Activated CD4-positive, alpha-beta T cell treated with anti-CD3 and anti-CD28 coated beads, Interleukin-2, amount 10 ng/mL, durations not matched to agents 7 days and 5 days (primary cell): ENCODE measurements at places on chromosomes 12 and 14.

GRCh38 chr12:120237360-120238171, 28.0 kb downstream of the PXN start:
- DNase-seq, result no peak
- no peak overlapping the region for H3K4me3 ChIP-seq
- peak overlapping the region; percentile 19 for H3K27ac ChIP-seq
- H3K4me1 ChIP-seq, result peaks cover 83% of the 10 kb centered on the region
- H3K36me3 ChIP-seq, result peaks cover 28% of the 10 kb centered on the region
- no peaks in the 10 kb centered on the region for H3K27me3 ChIP-seq

- peaks cover 27% of the 10 kb centered on the region for H3K36me3 ChIP-seq
- peak overlapping the region; percentile 91 for H3K4me3 ChIP-seq
- DNase-seq, result no peak
Observed at GRCh38 chr12:122894193-122895121, 1.5 kb downstream of the VPS37B start.

DNA sequence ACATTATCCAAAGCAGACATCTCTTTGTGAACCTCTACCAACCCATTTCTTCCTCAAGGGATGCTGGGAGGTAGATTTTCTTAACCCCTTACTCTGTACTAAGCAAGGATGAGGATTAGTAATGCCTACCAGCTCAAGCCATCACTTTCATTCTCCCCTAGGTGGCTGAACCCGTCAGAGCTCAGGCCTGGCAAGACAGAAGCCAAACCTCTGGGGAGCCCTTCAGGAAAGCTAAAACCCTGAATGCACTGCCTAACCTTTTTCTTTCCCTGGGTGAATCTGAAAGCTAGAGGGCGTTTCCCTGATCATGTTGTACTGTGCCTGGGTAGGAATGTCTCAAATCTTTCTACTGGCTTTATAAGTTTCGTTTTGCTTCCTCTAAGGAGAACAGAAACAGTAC, 617.3 kb downstream of the RPL10L start:
- no peak overlapping the region for H3K4me3 ChIP-seq
- H3K36me3 ChIP-seq, result no peaks in the 10 kb centered on the region
- no peak overlapping the region for H3K27ac ChIP-seq
- H3K4me1 ChIP-seq, result no peaks in the 10 kb centered on the region
- DNase-seq, result no peak

DNA sequence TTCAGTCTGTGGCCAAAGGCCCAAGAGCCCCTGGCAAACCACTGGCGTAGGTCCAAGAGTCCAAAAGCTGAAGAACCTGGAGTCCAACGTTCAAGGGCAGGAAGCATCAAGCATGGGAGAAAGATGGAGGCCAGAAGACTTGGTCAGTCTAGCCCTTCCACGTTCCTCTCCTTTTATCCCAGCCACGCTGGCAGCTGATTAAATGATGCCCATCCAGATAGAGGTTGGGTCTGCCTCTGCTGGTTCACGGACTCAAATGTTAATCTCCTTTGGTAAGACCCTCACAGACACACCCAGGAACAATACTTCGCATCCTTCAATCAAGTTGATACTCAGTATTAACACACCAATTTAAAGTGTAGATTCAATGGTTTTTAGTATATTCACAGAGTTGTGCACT, 21.1 kb upstream of the OS9 start:
- no peak overlapping the region for H3K4me3 ChIP-seq
- H3K27ac ChIP-seq, result no peak overlapping the region
- peaks cover 4% of the 10 kb centered on the region for H3K27me3 ChIP-seq
- no peaks in the 10 kb centered on the region for H3K4me1 ChIP-seq
- H3K36me3 ChIP-seq, result no peaks in the 10 kb centered on the region

GRCh38 chr12:4164188-4164558, 109.4 kb upstream of the CCND2 start:
- peak overlapping the region; percentile 94 for H3K27ac ChIP-seq
- peak overlapping the region; percentile 75 for H3K4me3 ChIP-seq
- H3K36me3 ChIP-seq, result peaks cover 5% of the 10 kb centered on the region
- no peaks in the 10 kb centered on the region for H3K27me3 ChIP-seq

DNA sequence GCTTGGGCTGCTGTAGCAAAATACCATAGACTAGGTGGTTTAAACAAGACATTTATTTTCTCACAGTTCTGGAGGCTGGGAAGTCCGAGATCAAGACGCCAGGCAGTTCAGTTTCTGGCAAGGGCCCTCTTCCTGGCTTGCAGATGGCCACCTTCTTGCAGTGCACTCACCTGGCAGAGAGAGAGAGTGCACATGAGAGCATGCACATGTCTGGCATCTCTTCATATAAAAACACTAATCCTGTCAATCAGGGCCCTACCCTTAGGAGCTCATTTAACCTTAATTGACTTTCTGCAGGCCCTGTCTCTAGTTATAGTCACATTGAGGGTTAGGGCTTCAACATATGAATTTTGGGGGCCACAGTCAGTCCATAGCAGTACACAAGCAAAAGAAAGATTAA, 12.4 kb upstream of the EVL start:
- peaks cover 50% of the 10 kb centered on the region for H3K4me1 ChIP-seq
- H3K27ac ChIP-seq, result no peak overlapping the region
- no peak overlapping the region for H3K4me3 ChIP-seq
- H3K27me3 ChIP-seq, result no peaks in the 10 kb centered on the region
- peaks cover 9% of the 10 kb centered on the region for H3K36me3 ChIP-seq
- no peak for DNase-seq

DNA sequence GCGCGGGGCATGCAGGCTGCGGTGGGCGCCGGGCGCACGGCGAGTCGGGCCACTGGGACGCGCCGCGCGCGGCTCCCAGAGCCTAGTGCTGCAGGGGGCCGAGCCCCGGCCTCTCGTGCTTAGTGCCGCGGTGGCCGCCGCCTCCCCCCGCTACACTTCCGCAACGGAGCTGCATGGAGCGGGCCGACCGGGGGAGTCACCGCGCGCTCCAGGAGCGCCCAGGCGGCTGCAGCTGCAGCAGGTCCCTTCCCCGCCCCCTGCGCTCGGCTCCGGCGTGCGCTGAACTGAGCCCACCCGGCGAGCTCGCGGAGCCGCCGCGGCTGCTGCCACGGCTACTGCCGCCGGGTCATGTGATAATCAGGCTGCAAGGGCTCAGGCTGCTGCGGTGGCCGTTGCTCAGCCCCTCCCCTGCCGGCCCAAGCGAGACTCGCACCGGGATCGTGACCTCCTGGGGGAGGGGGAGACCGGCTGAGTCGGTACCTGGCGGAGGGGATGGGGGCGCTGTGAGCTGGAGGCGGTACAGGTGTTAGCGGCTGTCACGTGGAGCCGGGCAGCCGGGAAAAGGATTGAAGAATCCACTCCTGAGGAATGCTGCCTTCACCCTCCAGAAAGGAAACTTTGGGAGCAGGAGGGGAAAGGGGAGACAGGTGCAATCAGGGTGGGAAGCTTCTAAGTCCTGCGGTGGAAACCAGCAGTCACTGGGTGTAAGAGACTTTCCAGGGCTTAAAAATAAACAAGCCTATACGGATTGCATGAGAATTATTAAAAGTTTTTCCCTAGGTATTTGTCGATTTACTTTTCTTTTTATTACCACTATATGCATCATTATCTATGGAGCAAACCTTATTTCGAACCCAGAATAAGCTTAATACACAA, at the start of gene PPM1H:
PPM1H (minus strand) TSS at position 352 of the 876 bp plus-strand sequence. CDS start 414 bp downstream, outside the sequence.
- no peak within 1 kb of the TSS for H3K27ac ChIP-seq
- peaks cover 47% of the 10 kb centered on the region for H3K27me3 ChIP-seq
- peaks cover 7% of the 10 kb centered on the region for H3K4me1 ChIP-seq

DNA sequence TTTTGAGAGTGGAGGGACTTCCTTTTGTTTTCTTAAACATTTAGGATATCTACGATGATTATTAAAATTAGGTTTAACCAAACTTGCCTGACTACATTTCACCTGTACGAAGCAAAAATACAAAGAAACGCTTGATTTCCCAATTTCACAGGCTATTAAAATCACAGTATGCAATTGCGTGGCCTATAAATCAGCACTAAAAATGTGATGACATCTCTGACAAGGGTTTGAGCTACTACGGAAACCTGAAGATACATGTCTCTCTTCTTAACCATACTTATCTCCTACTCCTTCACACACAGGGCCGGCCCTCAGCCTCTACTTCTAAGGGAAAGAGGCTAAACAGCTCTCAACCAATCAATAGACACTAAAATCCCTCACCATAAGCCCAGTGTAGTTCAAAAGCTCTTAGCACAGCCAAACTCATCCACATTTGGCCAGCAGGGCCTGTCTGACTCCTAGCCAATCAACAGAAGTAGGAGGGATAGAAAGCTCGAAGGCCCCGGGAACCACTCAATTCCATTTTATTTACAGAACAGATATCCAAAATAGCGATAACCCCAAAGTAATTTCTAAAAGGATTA, 137.3 kb downstream of the FOXN3 start:
- H3K36me3 ChIP-seq, result peaks cover 55% of the 10 kb centered on the region
- no peak for DNase-seq
- no peak overlapping the region for H3K27ac ChIP-seq
- no peaks in the 10 kb centered on the region for H3K27me3 ChIP-seq
- peaks cover 57% of the 10 kb centered on the region for H3K4me1 ChIP-seq
- H3K4me3 ChIP-seq, result no peak overlapping the region

GRCh38 chr14:76169776-76170175, 18.1 kb downstream of the GPATCH2L start:
- H3K4me3 ChIP-seq, result no peak overlapping the region
- no peak overlapping the region for H3K27ac ChIP-seq
- H3K4me1 ChIP-seq, result peaks cover 3% of the 10 kb centered on the region
- no peaks in the 10 kb centered on the region for H3K27me3 ChIP-seq
- no peak for DNase-seq

- DNase-seq, result no peak
- no peak overlapping the region for H3K4me3 ChIP-seq
- peaks cover 16% of the 10 kb centered on the region for H3K36me3 ChIP-seq
- H3K27ac ChIP-seq, result no peak overlapping the region
- no peaks in the 10 kb centered on the region for H3K27me3 ChIP-seq
- H3K4me1 ChIP-seq, result no peaks in the 10 kb centered on the region
Observed at GRCh38 chr12:28374556-28374955, 184.3 kb downstream of the CCDC91 start.

DNA sequence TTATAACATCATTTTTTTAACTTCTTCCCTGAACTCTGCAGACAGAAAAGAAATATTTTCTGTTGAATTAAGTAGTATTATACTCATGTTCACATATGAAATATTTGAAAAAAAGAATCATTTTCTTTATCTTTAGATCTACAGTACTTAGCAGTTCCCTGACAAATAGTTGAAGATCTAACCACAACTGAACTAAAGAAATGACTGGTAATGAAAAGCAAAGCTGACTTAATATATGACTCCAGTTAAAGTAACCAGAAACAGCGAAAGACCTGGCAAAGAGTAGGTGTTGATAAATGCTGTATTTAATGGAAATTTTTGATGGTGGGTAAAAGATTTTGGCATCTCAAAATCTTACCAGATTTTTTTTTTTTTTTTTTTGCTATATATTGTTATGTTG, 207.1 kb upstream of the SLC16A7 start:
- H3K27me3 ChIP-seq, result peaks cover under 1% of the 10 kb centered on the region
- H3K27ac ChIP-seq, result no peak overlapping the region
- no peak overlapping the region for H3K4me3 ChIP-seq
- no peak for DNase-seq
- H3K36me3 ChIP-seq, result no peaks in the 10 kb centered on the region
- H3K4me1 ChIP-seq, result no peaks in the 10 kb centered on the region

DNA sequence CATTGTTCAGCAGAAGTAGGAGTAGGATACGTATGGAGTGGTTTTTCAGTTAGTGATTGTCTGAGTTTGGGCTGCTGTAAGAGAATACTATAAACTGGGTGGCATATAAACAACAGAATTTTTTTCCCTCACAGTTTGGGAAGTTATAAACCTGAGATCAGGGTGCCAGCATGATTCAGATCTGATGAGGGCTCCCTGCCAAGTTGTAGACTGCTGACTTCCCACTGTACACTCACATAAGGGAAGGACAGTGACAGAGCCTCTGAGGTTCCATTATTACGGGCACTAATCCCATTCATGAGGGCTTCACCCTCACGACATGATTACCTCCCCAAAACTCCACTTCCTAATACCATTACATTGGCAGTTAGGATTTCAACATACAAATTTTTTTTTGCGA, 50.7 kb downstream of the ACSM4 start:
- H3K4me3 ChIP-seq, result no peak overlapping the region
- no peaks in the 10 kb centered on the region for H3K36me3 ChIP-seq
- H3K27ac ChIP-seq, result no peak overlapping the region
- no peak for DNase-seq
